ENCODE measurements at places on chromosomes 2 and 18.

- no peak for DNase-seq
Observed at GRCh38 chr2:224563537-224563936, 21.6 kb downstream of the CUL3 start.

GRCh38 chr18:23871410-23871809 is 143.1 kb upstream of the TTC39C start:
- no peak for DNase-seq

DNA sequence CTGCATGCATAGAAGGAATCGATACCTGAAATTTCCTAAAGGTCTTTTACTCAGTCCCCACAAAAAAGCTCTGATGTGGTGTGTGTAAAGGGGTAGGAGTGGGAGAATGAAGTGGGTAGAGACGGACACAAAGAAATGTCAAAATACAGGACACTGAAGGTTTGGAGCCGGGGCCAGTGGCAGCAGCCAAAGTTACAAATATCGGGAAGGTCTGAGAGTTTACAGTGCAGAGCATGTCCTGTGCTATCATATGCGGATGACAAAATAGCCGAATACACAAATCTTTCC is 89.9 kb upstream of the STON1 start:
- DNase-seq = no peak

DNA sequence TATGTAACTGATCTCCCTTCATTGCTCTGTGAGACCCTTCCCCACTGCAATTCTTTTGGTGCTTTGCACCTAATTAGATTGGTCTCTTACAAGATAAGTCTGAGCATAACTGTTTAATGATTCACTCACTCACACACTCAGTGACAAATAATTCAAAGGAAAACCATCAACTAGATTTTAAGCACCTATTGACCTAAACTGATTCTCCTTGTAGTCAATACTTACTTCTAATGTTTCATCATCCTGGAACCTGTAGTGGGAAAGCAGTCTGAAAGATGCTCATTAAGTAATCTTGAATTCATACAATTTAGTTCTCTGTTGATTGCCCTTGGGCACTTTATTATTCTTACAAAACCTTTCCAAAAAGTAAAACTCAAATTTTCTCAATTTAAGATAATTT is 74.3 kb upstream of the COL5A2 start:
- DNase-seq = no peak

DNA sequence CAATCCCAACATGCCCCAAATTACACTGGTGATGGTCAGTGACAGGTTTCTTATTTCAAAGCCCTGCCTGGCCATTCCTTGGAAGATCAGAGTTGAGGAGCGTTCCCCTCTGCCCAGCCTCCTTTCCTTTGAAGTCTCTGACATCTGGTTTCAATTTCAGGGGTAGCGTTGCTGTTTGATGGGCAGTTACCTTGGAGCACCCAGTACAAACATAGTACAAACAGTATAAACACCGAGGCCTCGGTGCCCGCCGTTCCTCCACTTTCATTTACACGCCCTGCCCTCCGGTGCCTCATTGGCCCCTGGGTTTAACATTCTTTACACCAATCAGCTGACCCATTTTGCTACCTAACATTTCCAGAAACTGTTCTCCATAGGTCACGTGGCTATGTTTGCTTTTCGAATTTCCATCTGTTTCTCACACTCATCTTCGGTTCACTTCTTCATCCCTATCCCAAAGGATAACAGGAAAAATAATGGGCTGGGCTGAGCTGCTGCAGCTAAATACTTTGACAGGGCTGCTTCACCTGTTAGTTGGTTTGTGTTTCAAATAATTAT is 65.6 kb downstream of the NRP2 start:
- no peak for DNase-seq

All from iPS DF 6.9 (cell line).